ENCODE measurements at places on chromosomes 5 and 9. TPM values are rescaled to one million over a fixed set of nuclear protein-coding genes. Genes with fewer than 3 reads are reported as not detected.

The OBP2B gene
- total RNA-seq, result not detected

DNA sequence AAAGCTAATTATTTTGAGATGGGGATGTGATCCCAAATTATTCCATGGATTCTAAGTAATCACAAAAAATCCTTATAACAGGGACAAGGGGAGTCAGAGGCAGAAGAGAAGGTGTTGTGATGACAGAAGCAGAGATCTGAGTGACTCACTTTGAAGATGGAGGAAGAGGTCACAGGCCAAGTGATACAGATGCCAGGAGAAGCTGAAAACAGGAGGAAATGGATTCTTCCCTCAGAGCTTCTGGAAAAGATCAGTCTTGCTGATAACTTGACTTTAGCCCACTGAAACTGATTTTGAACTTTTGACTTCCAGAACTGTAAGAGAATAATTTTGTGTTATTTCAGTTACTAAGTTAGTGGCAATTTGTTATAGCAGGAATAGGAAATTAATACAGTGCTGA is 105.3 kb downstream of the GCNT1 start:
- H3K4me3 ChIP-seq, result no peak overlapping the region
- no peak overlapping the region for H3K27ac ChIP-seq
- DNase-seq, result no peak
- no peaks in the 10 kb centered on the region for H3K4me1 ChIP-seq

DNA sequence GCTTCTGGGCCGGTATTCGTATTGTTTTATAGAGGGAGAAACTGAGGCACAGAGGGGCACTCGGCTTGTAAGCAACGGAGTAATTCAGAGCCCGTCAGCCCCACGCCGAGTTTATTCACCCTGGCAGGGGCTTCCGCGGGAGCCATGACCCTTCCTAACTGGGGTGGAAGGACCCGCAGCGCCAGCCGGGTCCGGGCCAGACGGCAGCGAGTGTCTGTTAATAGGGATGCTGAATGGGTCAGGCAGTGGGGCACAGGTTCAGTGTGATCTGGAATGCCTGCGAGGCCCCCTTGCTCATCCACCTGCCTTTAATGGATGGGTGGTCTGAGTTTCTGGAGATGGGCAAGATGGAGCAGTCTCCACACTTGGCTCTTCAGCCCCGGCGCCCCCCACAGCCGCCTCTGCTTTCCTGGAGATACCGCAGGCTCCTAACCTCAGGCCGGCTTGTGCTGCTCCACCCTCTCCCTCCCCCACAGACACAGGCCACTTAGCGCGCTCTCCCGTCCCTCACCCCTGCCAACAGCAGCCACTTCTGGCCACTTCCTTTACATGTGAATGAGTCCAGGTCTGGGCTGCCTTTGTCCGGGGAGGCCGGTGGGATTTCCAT is 147.1 kb downstream of the ERCC6L2 start:
- no peak overlapping the region for H3K4me3 ChIP-seq
- H3K27ac ChIP-seq, result no peak overlapping the region
- no peaks in the 10 kb centered on the region for H3K36me3 ChIP-seq
- no peaks in the 10 kb centered on the region for H3K27me3 ChIP-seq
- peak; percentile 70 for DNase-seq
- H3K4me1 ChIP-seq, result peaks cover 23% of the 10 kb centered on the region

The GMCL2 gene
- not detected for total RNA-seq

The FGD3 gene
- 0.76 TPM for total RNA-seq

DNA sequence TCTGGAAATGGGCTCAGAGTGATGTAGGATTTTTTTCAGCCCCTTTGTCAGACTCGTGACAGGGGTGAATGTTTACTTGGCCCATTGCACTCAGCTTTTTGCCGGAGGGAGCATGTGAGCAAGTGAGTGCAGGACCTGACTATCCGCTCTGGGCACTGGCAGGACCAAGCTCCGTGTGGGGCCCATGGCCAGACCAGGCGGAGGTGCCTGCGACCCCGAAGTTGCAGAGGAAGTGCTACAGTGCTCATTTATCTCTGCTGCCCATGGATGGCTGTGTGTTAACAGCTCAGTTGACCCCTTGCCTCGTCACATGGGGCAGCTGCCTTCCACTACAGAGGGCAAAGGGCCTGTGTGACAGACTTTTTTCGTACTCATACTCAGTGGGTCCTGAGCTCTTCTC is 744.3 kb downstream of the IRX1 start:
- no peaks in the 10 kb centered on the region for H3K27me3 ChIP-seq
- no peaks in the 10 kb centered on the region for H3K36me3 ChIP-seq
- no peak overlapping the region for H3K27ac ChIP-seq
- DNase-seq, result no peak
- no peak overlapping the region for H3K4me3 ChIP-seq

DNA sequence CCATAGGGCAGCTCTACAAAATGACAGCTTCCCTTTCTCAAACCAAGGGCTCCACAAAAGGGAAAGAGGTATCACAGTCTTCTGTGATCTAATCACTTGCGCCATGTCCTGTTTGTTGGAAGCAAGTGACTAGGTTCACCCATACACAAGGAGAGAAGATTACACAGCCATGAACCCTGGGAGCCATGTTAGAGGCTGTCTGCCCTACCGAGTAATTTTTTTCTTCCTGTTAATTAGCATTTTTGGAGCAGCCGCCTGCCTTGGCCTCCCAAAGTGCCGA is 33.2 kb upstream of the GOLPH3 start:
- no peak overlapping the region for H3K27ac ChIP-seq
- H3K27me3 ChIP-seq, result no peaks in the 10 kb centered on the region
- H3K36me3 ChIP-seq, result no peaks in the 10 kb centered on the region
- no peaks in the 10 kb centered on the region for H3K4me1 ChIP-seq
- H3K4me3 ChIP-seq, result no peak overlapping the region

DNA sequence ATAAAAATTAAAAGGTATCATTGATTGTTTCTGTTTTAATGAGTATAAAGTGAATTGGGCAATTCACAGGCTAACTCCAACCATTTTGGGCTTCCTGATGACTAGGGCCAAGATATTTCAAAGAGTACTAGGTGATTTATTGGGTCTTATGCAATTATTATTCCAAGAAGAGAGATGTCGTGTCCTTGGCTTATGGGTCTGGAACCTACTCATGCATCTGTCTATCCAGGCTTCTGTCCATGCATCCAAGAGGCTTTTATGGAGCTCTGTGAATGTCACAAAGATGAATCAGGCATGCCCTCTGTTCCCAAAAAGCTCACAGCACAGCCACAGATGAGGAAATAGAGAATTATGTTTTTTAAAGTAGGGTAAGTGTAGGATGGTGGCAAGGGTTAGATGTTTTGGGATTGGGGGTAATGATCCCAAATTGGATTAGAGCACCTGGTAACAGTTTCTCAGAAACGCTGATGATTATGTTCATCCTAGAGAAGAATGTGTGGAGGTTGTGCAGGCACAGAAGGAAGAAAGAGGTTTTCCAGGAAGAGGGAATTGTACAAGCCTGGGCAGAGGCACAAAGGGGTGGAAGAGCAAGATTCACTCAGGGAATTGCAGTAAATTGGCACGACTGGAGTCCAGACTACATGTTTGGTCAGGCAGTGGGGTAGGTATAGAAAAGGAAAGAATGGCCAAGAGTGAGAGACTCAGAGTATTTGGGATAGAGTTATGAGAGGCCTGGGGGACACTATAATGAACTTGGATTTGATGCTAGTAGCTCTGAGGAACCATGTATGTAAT is 83.0 kb upstream of the TNC start:
- no peak for DNase-seq
- no peaks in the 10 kb centered on the region for H3K36me3 ChIP-seq
- no peak overlapping the region for H3K4me3 ChIP-seq
- no peaks in the 10 kb centered on the region for H3K4me1 ChIP-seq
- H3K27me3 ChIP-seq, result no peaks in the 10 kb centered on the region

The MAMDC2 gene
- total RNA-seq, result not detected

The PCDHGA10 gene
- 0.07 TPM for total RNA-seq

GRCh38 chr5:131229623-131230022 is 34.2 kb upstream of the CDC42SE2 start:
- H3K36me3 ChIP-seq, result no peaks in the 10 kb centered on the region
- no peak overlapping the region for H3K27ac ChIP-seq
- no peak for DNase-seq
- H3K4me3 ChIP-seq, result no peak overlapping the region
- no peaks in the 10 kb centered on the region for H3K4me1 ChIP-seq
- H3K27me3 ChIP-seq, result peaks cover 4% of the 10 kb centered on the region

DNA sequence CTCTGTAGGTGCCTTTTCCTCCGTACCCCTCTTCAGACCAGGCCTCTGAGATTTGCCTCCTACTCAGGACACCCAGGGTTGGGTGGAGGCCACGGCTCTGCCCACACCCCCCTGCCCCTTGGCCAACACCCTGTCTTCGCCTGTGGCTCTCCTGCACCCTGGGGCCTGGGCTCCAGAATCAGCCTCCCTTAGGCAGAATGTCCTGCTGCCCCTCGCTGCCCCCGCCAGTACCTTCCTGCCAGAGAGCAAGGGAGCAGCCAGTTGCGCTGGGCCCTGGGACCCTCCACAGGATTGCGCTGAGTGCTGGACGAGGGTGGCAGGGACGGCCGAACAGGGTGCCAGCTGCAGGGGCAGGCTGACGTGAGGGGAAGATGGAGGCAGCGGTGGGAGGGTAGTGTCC is 53.5 kb downstream of the COL5A1 start:
- peaks cover 4% of the 10 kb centered on the region for H3K27me3 ChIP-seq

- H3K36me3 ChIP-seq, result peaks cover 99% of the 10 kb centered on the region
- H3K27ac ChIP-seq, result no peak overlapping the region
- DNase-seq, result no peak
- no peak overlapping the region for H3K4me3 ChIP-seq
- no peaks in the 10 kb centered on the region for H3K4me1 ChIP-seq
- no peaks in the 10 kb centered on the region for H3K27me3 ChIP-seq
Measured at GRCh38 chr9:92245005-92245797, 48.3 kb downstream of the IARS1 start.

DNA sequence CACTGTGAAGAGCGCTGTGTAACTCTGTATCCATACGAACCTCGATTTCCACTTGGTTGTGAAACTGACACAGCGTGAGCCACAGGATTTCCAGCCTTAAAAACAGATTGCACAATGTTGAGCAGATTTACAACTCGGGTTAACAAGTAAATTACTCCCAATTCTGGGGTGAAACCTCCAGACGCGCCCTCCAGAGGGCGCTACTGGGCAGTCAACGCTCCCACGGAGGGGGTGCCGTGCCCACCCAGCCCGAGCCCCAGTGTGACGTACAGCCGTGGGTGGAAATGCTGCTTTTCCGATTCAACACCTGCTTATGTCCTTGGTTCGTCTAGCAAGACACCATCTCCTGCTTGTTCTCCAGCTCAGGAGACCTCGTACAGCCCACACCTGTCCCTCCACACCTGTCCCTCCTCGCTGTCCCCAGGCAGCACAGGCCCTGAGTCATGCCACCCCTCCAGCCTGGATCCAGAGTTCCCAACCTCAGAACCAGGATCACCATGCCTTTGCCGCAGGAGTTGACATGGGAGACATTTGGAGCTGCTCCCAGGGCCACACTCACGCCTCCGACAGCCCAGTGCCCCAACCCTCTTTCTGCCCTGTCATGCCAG is 34.4 kb upstream of the SLC6A3 start:
- no peaks in the 10 kb centered on the region for H3K27me3 ChIP-seq
- H3K4me3 ChIP-seq, result no peak overlapping the region
- peaks cover 24% of the 10 kb centered on the region for H3K4me1 ChIP-seq
- peak; percentile 81 for DNase-seq
- no peak overlapping the region for H3K27ac ChIP-seq

The SLC46A2 gene
- not detected for total RNA-seq

DNA sequence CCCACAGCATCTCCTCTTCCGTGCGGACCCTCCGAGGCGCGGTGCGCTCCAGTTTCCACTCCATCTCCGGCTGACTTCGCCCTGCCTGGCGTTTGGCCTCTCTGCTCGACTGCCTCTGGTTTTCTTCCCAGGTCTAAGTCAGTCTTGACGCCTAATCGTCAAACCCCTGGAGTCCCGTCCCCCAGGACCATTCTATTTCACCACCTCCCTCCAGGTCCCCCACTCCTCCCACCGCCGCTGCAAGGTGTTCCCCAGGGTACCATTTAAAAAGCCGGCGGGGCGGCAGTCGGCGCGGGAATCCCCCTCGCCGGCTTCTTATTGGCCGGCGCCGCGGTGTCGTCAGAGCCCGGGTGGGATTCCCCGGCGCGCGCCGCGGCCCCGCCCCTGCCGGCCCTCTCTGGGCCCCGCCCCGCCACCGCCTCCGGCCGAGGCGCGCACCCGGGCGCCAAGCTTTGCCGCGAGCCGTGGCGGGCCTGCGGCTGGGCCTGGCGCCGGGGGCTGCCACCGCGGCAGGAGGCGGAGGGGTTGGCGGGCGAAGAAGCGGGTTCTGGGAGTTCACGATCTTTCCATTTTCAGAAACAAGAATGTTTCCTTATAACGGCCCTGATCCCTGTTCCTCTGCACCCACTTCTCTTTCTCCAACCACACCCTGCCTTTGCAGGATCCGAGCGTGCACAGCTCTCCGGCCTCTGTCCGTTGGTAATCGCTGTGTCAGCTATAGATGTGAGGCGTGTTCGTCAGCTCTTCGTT is at the start of gene CDC20B:
Gene CDC20B (minus strand): TSS at position 241 of the 750 bp plus-strand sequence. CDS start 177 bp downstream, at position 64.
- H3K4me3 ChIP-seq, result peak within 1 kb of the TSS; percentile 46
- no peaks in the 10 kb centered on the region for H3K27me3 ChIP-seq

DNA sequence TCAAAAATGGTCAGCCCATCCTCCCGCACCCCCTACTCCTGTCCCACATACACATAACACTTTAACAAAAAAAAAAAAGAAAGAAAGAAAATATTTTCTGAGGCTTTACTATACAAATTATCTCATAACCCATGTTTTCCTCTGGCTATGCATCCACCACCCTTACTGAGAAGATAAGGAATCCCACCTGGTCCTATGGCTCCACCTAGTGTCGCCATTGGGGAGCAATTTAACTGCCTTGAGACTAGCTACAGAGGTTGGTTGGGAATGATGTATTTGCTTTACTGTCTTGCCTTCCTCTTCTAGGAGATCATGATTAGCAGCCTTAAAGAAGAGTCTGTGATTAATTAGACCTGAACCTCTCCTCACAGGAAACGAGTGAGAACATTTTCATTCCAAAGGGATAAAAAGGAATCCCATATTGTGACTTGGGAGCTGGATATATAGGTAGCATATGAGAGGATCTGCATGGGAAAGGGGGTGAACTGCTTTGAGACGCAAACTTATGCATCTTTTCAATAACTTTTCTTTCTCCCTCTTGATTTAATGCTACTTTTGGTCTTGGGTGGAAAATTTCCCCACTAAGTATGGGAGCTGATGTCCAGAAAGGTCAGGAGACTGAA is 77.7 kb upstream of the SELENOP start:
- H3K27me3 ChIP-seq, result no peaks in the 10 kb centered on the region
- H3K4me3 ChIP-seq, result no peak overlapping the region
- no peaks in the 10 kb centered on the region for H3K4me1 ChIP-seq
- no peaks in the 10 kb centered on the region for H3K36me3 ChIP-seq
- H3K27ac ChIP-seq, result no peak overlapping the region

The MYMK gene
- not detected for total RNA-seq

The SLC27A6 gene
- total RNA-seq, result 0.76 TPM

The DDX4 gene
- total RNA-seq, result not detected

- H3K27ac ChIP-seq, result no peak overlapping the region
Measured at GRCh38 chr5:74772359-74772758, 5.3 kb downstream of the NSA2 start.

DNA sequence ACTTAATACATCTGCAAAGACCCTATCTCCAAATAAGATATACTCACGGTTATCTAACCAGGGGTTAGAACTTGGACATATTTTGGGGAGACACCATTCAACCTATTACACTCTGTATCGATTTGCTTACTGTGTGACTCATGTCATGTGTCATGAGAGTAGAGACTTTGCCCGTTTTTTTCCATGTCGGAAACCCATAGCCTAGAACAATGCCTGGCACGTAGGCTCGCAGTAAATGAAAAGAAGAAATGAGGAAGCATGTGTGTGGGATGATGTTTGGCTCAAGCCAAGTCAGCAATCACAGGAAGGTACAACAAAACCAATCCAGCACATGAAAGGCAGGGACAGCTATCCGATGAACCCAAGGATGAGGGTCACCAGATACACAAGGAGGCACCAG is 94.6 kb upstream of the DNAH5 start:
- DNase-seq, result no peak
- no peaks in the 10 kb centered on the region for H3K36me3 ChIP-seq

The TTC16 gene
- total RNA-seq, result not detected

The NUDT12 gene
- 17.6 TPM for total RNA-seq
